Fibroblast of skin of right quadriceps (primary cell): ENCODE measurements at places on chromosomes 7 and 10.

GRCh38 chr10:43024942-43025700 lies 51.7 kb upstream of the RET start:
- DNase-seq, result no peak

GRCh38 chr10:71250405-71250804 lies 38.0 kb downstream of the UNC5B start:
- DNase-seq, result peak; percentile 67

- no peak for DNase-seq
Observed at GRCh38 chr7:36312064-36312914, 77.4 kb upstream of the ANLN start.

DNA sequence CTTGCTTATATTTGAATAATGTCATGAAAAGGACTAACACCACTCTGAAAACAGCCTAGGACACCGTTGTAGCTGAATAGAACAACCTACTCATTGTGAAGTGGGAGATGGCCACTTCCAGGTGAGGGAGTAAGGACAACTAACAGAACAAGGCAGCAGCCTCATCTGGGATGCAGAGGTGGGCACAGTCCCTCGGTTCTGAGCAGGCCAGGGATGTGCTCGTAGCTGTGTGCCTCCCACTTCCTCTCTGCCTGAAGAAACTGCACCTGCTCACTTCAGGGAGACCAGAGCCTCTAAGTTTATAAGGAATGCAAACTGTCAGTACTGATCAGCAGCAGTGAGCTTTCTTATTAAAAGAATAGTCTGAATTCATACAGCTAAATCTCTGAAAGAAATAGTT lies 2.5 kb downstream of the VSTM4 start:
- no peak for DNase-seq

- DNase-seq, result no peak
Observed at GRCh38 chr7:32077806-32078205, 7.6 kb upstream of the PDE1C start.

DNA sequence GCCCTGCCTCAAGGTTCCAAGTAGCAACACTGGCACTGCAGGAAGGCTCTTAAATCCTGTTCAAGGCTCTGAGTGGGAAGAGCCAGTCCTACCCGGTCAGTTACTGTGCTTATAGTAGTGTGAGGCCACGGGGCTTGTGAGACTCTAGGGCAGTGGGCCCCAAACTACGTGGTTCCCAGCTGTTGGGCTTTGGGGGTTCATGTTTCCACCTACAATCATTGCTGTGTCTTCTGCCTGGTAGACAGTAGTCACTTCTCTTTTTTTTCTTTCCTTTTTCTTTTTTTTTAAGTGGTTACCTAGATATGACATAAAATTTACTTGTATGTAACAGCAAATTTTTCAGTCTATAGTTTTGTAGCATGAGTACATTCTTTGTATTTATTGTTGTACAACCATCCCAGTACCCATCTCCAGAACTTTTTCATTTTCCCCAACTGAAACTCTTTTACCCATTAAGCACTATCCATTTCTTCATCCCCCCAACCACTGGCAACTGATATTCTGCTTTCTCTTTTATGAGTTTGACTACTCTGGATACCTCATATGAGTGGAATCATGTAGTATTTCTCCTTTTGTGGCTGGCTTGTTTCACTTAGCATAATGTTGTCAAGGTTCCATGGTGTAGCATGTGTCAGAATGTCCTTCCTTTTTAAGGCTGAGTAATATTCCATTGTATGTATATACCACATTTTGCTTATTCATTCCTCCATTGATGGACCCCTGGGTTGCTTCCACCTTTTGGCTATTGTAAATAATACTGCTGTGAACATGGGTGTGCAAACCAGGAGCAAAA lies 7.7 kb downstream of the UBTD1 start:
- no peak for DNase-seq

- DNase-seq, result peak; percentile 43
Observed at GRCh38 chr7:1742555-1743303, 72.7 kb downstream of the ELFN1 start.

GRCh38 chr10:123488436-123488835 lies 177.7 kb upstream of the GPR26 start:
- no peak for DNase-seq

- DNase-seq, result peak; percentile 76
Observed at GRCh38 chr10:46033602-46034011, 3.2 kb upstream of the NCOA4 start.

- peak; percentile 32 for DNase-seq
Observed at GRCh38 chr10:51007781-51008180, 66.5 kb upstream of the PRKG1 start.

- no peak for DNase-seq
Observed at GRCh38 chr10:71531485-71532446, 135.0 kb downstream of the CDH23 start.

GRCh38 chr10:120429395-120429794 lies 27.6 kb upstream of the PLPP4 start:
- DNase-seq, result peak; percentile 66

- no peak for DNase-seq
Observed at GRCh38 chr7:148408307-148408706, 182.3 kb upstream of the C7orf33 start.

- DNase-seq, result no peak
Observed at GRCh38 chr7:1853431-1853985, 183.4 kb downstream of the ELFN1 start.

DNA sequence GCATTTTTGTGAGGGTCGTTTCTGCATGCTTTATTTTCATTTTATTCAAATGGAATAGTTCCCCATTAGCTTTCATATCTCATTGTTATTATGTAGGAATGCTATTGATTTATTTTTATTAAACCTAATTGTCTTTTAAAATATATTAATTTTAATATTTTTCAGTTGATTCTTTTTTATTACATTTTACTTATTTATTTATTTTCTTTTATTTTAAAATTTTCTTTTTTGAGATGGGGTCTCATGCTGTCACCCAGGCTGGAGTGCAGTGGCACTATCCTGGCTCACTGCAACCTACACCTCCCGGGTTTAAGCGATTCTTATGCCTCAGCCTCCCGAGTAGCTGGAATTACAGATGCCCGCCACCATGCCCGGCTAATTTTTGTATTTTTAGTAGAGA lies 7.4 kb upstream of the STK17A start:
- DNase-seq, result no peak

- no peak for DNase-seq
Observed at GRCh38 chr10:113435881-113436280, 117.0 kb upstream of the HABP2 start.

DNA sequence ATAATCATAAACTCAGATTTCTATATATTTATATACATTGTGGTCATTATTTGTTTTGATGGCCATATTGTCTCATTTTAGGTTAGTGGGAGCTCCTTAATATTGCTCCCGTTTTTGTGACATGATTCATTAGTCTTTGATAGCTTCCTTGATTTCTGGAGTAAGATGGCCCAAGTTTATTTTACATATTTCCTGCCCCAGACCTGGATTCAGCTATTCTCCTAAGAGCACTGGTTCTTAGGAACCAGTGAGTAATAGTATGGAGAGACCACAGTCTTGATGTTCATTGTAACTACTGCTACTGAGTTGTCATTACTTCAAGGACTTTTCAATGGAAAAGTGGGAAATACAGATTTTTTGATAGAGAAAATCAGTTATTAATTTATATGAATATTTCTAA lies 6.0 kb downstream of the TFPI2 start:
- DNase-seq, result no peak

DNA sequence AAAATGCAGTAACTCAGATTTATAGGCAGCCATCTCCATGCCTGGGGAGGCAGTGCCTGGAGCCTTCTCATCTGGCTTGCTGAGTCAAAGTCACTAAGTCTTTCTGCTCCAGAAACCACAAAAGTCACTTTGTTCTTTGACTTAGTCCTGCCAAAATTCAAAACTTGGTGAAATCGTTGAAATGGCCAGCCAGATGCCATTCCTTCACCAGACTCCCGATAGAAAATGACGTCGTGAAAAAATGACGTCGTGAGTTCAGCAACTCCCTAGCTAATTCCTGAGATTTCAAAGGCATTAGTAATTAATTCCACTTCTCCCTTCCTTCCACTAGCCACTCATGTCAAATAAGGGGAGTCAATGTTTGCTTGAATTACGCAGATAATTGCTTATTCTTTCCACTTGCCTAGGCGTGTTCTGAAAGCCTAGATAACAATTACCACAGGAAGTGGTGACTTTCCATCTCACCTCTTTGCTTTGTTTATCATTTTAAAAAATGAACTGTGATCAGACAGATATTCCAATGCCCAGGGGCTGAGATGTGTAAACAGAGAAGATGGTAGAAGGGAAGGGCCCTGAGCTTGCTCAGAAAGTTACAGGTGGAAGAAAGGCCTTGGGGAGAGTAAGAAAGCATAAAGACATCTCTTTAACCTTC lies 48.5 kb upstream of the OSBPL3 start:
- peak; percentile 91 for DNase-seq
